ENCODE measurements at places on chromosomes 5 and 9.

DNA sequence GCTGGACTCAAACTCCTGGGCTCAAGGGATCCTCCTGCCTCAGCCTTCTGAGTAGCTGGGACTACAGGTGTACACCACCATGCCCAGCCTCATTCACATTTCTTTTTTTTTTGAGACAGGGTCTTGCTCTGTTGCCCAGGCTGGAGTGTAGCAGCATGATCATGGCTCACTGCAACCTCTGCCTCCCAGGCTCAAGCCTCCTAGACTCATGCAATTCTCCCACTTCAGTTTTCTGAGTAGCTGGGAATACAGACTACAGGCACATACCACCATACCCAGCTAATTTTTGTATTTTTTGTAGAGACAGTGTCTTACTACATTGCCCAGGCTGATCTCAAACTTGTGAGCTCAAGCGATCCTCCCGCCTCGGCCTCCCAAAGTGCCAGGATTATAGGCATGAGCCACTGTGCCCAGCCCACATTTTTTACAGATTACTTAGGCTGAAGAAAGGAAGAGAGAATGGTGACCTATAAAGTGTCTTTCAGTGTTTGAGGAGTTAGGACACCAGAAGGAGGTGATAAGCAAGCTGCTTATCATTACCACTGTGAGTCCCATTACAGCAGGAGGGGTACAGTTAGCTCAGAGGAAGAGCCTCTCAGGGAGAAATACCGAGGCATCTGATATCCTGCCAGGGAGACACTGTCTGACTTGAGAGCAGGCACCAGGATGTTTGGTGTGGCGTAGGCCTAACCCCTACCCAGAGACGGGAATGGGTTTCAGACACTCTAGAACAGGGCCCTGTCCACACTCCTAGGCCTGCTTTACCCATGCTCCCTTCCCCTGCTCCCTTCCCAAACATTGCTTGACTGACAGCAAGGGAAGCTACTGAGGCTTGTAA lies 9.7 kb downstream of the FAXDC2 start:
- DNase-seq = no peak

DNA sequence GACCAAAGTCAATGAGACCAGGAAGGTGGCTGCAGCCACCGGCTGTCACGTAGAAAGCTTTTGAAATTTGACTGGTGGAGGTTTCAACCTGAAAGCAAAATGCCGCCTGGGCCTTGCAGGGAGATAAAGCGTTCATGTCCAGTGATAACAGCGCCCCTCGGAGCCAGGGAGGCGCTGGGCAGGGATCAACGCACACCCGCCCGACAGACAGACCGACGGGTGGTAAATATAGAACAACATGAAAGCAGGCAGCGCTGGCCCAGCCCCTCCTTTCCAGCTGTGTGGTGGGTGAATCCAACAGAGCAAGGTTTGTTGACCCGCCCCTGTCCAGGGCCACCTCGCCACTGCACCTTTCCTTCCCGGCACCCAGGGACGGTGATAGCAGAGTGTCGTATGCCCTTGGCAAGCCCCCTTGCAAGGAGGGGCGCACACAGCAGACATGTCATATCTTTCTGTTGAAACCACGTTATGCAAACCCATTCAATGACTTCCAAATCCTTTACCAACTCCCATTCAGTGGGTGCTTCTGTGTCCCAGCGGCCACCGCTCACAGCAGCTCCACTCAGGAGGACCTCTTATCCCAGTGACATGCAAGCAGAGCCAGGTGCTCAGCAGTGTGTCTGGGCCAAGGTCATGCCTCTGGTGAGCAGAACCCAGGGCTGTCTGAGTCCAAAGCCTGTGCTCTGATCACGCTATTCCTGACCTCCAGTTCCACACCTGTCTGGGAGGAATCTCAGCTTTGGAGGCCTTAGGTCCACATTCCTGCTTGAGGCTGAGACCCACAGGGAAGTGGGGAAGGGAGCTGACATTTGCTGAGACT lies 38.7 kb downstream of the NKX2-5 start:
- DNase-seq = no peak

DNA sequence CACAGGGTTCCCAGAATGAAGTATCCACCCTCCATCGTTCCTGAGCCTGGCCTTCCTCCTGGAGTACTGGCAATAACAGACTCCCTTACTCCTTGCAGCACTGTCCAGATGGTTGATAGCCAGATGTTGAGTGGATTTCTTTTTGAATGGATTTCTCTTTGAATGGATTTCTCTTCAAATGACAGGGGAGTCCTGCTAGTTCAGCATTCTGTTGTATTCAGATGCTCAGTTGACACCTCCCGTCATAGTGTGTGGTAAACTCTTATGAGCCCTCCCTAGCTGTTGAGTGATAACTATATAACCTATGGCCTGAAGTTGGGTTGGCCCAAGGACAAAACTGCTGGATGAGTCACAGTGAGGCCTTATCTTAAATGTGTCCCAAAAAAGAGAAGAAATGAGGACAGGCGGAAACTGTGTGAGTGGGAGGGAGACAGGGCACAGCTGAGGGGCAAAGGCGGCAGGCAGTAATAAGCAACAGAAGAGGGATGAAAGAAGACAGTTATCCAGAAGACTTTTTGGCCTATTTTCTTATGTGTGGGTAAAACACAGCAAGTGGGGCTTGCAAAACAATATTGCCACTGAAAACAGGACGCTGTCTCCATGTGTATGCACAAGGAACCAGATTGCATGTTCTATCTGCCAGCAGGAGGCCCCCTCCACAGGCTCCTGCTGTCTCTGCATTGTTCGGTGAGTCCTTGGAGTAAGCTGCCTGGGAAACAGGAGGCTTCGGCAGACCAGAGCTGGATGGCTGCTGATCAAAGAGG lies 209.5 kb upstream of the S1PR3 start:
- DNase-seq = no peak

DNA sequence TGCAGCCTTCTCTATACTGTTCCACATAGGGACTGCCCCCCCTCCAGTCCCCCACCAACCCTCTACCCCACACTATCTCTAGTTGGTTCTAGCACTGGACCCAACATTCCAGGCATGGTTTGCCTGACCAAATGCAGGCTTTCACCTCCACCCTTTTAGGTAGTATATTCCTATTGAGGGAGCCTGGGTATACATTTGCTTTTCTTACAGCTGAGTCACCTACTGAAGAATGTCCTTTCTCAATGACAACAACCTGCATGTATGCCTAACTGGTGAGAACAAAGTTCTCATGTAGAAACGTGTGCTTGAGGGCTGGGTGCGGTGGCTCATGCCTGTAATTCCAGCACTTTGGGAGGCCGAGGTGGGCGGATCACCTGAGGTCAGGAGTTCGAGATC lies 8.2 kb downstream of the TNIP1 start:
- DNase-seq = peak; percentile 46

- DNase-seq = no peak
These were observed 614 bp upstream of the LCN6 start for GRCh38 chr9:136748666-136749611.

DNA sequence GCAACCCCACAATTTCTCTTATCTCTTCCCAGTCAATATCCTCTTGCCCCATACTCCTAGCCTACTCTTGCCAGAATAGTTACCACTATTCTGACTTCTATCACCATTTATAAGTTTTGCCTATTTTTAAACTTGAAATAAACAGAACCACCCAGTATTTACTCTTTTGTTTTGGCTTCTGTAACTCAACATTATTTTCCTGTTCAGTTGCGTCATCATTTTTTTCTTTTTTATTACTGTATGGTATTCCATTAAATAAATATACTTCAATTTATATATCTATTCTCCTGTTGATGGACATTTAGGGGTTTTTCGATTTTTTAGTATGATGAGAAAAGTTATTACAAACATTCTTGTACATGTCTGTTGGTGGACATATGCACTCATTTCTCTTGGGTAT lies 62.6 kb upstream of the ERBIN start:
- DNase-seq = no peak

- peak; percentile 38 for DNase-seq
These were observed 16.0 kb downstream of the TRAF1 start for GRCh38 chr9:120910643-120911042.

- no peak for DNase-seq
These were observed 125.0 kb upstream of the STC2 start for GRCh38 chr5:173453167-173453566.

- DNase-seq = no peak
These were observed 83.7 kb upstream of the CCDC152 start for GRCh38 chr5:42672925-42673324.

DNA sequence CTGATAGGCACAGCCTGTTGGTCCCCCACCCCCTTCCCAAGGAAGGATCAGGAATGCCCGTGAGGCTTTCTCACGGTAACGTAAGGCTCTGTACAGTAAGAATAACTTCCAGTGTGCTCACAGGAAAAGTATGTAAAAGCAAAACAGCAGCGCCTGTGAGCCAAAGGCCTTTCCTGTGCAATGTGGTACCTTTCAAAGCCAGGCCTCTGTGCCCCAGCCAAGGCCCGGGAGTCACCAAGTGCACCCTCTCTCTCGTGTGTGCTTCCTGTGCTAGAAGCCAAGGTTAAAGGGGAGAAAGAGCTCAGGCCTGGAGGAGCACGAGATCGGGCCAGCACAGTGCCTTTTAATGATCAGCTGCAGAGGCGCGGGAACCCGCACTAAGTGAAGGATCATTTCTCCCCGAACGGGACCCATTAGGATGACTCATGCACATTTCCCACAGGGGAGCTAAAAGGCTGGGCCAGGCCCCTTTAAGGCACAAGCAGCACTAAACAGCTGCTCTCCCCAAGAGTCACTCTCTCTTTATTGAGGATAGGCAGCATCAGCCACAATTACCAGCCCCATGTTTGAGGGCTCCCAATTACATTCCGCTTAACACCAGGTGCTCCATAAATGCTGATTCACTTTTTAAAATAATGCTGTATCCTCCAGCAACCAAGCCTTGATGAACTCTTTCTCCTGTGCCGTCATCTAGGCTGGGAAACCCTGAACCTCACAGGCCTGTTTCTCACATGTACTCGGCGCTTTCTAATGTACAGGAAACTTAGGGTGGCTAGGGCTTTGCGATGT lies 42.8 kb downstream of the SHB start:
- DNase-seq = peak; percentile 23
